ENCODE measurements at places on chromosomes 2 and 18.

DNA sequence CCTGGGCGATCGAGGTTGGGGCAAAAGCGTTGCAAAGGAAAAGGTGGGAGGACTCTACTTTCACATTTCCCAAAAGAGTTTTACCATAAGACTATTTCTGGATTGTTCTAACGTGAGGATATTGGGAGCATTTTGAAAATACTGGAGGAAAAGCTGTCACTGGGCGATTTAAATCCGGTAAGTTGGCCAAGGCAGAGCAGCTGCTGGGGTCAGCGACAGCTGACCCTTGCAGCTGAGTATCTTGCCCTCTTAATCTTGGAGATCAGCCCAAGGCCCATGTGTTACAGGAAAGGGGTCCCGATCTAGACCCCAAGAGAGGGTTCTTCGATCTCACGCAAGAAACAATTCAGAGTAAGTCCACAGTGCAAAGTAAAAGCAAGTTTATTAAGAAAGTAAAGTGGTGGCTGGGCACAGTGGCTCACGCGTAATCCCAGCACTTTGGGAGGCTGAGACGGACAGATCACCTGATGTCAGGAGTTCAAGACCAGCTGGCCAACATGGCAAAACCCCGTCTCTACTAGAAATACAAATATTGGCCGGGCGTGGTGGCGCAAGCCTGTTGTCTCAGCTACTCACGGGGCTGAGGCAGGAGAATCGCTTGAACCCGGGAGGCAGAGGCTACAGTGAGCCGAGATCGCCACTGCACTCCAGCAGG is 964 bp upstream of the ST3GAL5 start:
- DNase-seq = no peak

- DNase-seq = no peak
Measured at GRCh38 chr2:39210846-39211245, 32.9 kb downstream of the CDKL4 start.

DNA sequence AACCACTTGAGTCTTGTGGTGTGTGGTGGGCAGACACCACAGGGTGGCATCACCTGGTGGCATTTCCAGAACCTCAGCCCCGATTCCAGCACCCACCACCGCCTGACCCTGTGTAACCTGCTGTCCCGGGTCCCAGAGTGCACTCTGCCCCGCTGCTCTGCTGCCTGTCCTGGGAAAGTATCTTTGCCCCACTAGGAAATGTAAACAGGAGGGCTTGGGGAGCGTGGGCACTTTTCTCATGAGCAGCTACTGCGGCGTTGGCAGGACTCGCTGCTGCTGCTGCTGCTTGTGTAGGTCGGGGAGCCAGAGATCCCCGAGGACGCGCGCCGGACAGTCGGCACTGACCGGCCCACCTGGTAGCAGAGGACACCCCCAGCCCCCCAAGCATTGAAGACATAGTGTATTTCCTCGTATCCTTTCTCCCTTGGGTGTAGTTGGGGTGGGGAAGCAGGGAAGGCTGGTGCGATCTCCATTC is 13.4 kb downstream of the DTYMK start:
- DNase-seq = no peak

- no peak for DNase-seq
Measured at GRCh38 chr2:134324947-134325346, 71.1 kb downstream of the MGAT5 start.

GRCh38 chr18:50982086-50982801 is 14.4 kb downstream of the ELAC1 start:
- DNase-seq = no peak

- DNase-seq = peak; percentile 15
Measured at GRCh38 chr2:165163761-165164160, 40.1 kb downstream of the SCN3A start.

- no peak for DNase-seq
Measured at GRCh38 chr2:5509362-5509761, 182.8 kb upstream of the SOX11 start.

DNA sequence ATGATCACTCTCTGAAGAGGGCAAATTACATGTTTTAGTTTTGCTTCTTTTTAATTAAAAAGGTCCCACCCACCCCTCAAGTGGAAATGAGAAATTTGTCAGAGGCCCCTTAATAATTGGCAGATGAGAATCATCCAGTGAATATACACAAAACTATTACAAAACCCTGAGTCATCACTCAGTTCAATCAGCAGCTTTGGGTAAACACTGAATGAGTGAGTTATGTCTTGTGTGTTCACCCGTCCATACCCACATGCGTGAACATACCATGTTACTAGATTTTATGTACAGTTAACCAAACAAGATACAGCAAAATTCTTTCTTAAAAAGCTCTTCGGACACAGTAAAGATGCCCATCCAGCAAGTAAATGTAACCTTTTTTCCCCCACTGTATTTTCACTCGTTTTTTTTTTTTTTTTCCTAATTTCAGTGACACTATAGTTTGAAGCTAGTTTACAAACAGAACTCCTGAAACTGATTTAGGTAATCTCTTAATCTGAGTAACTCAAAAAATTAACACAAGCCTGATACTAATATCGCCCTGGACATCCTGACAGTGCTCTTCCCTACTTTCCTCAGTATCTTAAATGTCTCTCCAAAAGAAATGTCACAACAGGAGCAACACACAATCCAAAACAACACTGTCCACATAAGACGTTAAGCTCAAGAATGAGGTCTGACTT is 1.4 kb downstream of the PSME4 start:
- DNase-seq = peak; percentile 80

DNA sequence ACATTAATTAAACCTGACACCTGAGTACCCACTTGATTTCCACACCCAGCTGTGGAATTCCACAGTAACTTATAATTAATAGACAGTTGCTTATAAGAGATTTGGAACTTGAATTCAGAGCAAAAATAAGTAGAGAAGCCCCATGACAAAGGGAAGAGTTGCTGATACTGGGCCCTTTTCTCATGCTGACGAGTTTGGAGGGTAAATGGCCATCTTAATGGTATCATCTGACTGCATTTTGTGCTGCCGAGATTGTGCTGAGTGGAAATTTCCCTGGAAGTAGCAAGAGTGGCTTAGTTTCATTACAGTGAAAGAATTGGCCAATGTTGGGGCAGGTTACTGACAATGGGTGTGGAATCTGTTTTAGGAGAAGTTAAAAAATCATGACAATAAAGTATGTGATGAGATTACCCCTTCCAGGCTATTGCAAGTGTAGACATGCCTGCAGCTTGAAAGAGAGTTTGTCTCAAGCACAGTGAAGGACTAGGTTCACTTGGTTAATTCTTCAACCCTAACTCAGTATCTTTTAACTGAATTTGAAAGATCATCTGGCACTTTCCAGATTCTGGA is 49.9 kb downstream of the VSNL1 start:
- DNase-seq = no peak

DNA sequence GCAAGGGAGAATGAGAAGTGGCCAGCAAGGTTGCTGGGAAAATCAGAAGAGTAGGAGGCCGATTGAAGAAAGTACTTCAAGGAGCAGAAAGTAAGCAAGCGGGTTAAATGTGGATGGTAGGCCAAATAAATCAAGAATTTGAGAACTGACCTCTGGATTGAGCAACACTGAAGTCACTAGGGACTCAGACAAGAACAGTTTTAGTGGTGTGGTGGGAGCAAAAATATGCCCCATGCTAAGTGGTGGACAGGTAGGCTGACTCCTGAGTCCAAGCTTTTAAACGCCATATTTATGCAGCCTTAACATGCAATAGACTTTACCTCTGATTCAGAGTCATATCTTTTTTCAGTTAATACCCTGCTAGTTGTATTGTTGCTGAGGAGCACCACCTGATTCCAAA is 4.5 kb downstream of the TRABD2A start:
- DNase-seq = no peak

GRCh38 chr2:21627938-21628337 is 504.2 kb downstream of the TDRD15 start:
- DNase-seq = no peak

DNA sequence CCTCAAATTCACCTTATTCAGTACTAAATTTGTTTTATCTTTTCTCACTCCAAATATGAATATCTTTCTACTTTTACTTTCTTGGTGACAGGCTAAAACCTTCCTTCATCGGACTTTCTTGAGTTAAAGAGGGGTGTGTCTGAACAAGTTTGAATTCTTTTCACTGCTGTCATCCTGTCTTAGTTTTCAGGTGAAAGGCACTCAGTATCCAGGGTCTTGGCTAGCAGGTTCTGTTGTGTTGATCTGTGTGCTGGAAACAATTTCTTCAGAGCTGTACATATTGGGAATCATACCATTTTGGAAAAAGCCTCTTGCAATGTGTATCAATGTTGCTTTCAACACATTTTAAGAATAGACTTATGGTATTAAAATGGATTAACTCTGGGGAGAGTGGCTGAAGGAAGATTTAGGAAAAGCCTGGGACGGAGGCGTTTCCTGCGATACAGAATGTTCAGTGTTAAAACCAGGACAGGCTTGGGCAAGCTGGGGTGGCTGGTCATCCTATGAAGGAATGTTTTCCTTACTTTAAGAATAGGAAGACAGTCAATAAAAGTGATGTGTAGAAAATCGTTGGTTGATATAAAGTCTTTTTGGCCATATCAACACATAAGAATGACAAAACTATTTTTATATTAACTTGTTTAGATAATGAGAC is 350.7 kb upstream of the SPRED2 start:
- DNase-seq = no peak

- DNase-seq = no peak
Measured at GRCh38 chr2:4914551-4914950, 777.6 kb upstream of the SOX11 start.

DNA sequence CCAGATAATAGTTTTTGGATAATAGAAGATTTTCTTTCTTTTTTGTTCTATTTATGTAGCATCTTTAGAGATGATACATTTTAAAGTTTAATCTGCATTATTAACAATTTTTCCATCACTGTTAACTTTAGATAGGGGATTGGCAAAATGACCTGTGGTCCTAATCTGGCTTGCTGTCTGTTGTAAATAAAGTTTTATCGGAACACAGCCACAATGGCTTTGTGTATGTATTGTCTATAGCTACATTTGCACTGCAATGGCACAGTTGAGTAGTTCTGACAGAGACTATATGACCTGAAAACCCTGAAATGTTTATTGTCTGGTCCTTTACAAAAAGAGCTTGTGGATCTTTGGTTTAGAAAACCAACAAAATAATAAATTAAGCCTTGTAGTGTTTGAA is 97.0 kb upstream of the CERS6 start:
- DNase-seq = no peak

DNA sequence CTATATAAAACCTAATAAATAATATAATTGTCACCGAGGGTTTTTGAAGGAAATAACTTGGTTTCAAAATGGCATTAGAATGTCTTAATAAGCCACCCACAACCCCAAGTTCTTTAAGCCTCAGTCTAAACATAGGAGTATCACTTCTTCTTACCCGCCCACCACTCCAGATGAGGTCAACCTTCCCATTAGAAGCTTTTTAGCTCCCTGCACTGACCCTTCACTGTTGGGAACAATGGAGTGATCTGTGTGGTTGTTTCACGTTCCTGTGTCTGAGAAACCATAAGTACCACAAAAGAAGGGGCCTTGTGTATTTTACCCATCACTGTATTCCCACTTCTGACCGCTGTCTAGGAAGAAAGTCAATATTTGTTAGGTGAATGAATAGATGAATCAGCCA is 326.3 kb upstream of the ZNF521 start:
- DNase-seq = no peak

GRCh38 chr2:74181739-74182138 is 3.1 kb upstream of the MOB1A start:
- no peak for DNase-seq
